Caco-2 (cell line): ENCODE measurements at places on chromosomes 3 and 15.

- peak; percentile 74 for DNase-seq
These were observed 14.7 kb downstream of the PAK2 start for GRCh38 chr3:196754091-196754981.

GRCh38 chr3:175585898-175586297 lies 726.8 kb downstream of the NAALADL2 start:
- DNase-seq = no peak

DNA sequence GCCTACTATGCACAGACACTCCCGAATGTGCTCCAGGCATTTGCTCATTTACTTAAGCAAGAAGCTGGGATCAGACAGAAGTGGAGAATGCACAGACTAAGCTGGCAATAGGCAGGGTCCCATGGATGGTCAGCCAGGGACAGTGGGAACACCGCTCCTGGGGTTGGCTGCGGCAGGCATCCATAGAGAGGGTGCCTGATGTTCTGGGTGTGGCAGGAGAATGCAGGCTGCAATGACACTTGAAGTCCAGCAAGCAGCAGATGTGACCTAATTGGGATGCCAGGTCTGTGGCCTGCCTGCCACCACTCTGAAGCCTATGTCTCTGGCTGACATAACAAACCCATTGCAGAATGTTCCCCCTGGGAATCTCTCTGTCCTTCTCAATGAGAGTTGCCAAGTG lies 40.2 kb upstream of the SLC6A11 start:
- no peak for DNase-seq

DNA sequence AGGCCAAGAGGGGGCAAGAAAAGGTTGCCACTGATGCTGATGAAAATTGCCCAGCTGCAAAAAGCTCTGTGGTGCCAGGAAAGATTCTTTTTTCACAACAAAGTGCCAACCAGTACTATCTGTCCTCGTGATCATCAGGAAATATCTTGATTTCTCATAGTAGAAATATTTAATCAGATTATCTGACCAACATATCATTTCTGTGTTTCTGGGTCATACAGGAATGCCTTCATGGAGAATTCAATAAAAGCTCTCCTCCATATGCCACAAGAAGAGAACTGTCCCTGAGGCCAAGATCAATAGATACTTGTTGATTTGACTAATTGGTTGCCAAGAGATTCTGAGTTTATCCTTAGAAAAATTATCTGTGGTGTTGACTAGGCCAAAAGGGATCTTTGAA lies 63.5 kb downstream of the FSIP1 start:
- DNase-seq = no peak

GRCh38 chr15:50166216-50166615 lies 15.8 kb upstream of the SLC27A2 start:
- no peak for DNase-seq

- DNase-seq = peak; percentile 42
These were observed 19.9 kb downstream of the SPICE1 start for GRCh38 chr3:113495035-113495434.

DNA sequence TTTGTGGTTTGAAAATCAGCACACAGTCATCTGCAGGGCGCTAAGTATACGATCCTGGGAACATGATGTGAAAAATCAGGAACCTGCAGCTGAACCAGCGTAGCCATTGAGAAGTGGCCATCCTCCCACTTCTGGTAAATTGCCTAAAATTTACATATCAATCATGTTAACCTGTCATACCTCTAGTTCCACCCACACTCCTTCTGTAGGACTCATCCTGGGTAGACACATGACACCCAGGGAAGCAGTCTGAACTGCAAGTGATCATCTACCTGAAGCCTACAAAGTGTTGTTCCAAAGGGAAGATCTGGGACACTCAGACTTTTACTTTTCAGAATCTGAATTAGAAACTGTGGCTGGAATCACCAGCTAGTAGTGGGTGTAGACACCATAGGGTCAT lies 5.5 kb upstream of the PSMD6 start:
- no peak for DNase-seq

GRCh38 chr15:64236156-64236894 lies 73.5 kb upstream of the PPIB start:
- DNase-seq = no peak

GRCh38 chr3:37935290-37935668 lies 55.3 kb upstream of the VILL start:
- no peak for DNase-seq

DNA sequence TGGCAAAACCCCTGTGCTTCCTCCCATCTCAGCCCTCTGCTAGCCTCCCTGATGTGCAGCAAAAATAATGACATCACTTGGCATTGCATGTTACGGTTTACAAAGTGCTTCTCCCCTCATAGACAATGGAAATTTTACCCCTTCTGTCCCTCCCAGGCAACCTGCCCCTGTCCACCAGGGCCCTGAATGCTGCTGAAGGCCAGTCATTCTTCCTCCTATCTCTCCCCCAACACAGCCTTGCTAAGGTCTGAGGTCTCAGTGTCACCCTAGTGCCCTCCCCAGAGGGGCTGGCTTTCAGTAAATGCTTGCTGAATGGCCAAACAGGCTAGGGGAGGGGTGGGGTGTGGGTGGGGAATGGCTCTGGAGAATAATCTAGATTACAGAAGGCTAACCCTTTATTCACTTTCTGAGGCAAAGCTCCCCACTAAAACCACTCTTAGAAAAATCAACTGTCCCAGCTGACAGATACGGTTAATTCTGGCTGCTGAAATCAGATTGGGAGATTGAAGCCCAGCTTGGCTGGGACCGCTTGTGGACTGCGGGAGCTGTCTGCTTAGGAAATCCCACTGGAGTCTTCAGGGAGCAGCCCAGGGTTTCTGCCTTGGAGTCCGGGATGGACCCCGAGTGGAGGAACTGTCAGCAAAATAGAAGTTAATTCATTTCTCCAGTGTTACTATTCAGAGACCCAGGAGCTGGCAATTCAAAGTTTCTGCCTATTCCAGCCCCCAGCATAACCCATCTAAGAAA lies 22.9 kb downstream of the ANP32A start:
- no peak for DNase-seq

GRCh38 chr3:121231872-121232271 lies 313.9 kb downstream of the POLQ start:
- DNase-seq = no peak

DNA sequence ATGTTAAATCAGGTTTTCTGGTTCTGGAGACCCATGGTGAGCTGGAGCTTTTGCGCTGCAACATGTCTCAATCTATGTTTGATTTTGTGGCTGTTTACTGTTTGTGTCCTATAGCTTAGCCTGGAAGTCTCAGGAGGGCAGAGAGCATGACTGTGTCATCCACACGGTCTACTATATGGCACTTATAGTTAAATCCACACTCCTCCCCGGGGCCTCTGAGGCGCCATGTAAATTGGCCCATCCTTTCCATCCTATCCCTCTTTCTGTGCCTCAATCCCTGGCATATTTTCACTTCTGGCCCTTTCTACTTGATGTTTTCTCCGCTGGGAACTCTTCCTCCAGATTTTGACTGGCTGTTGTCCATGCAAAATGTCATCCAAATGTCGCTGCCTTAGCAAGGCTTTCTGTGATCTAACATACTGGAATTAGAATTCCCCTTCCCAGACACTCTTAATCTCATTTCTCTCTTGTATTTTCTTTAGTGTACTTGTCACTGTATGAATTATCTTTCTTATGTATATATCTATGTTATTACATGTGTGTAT lies 560.8 kb upstream of the RGMA start:
- DNase-seq = no peak

- DNase-seq = no peak
These were observed 64.9 kb downstream of the GHSR start for GRCh38 chr3:172383306-172383796.

GRCh38 chr15:98412852-98413251 lies 235.5 kb upstream of the IGF1R start:
- no peak for DNase-seq

GRCh38 chr3:172317481-172317880 lies 130.8 kb downstream of the GHSR start:
- no peak for DNase-seq

- no peak for DNase-seq
These were observed 389.5 kb downstream of the LRTM1 start for GRCh38 chr3:54538346-54538745.

DNA sequence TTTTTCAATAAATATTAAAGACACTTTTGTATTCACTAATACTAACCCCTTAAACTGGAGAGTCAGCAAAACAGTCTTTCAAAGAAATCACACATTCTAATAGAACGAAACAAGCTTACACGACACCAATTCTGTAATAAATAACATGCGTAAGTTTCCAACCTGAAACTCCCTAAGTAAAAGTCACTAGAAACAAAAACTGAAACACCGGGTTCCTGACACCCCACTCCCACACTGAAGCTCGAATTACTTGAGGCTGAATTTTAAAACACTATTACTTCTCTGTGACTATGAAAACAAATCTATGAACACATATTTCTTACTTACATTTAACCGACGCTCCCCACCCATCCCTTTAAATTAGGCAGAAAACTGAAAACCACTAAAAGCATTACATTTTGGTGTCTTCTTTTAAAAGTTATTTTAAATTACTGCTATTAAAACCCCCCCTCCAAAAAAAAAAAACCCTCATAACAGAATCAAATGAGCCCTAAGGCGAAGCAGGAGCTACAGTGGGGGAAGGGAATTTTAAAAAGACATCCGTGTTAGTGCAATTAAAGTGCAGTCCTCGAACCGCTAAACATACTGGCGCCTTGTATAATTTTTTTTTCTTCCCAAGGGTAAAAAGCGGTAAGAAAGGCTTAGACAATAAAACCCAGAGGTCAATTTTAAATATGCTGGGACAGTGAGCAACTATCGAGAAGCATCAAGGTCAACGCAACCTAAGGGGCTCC lies 878 bp downstream of the SPPL2A start:
- DNase-seq = no peak

DNA sequence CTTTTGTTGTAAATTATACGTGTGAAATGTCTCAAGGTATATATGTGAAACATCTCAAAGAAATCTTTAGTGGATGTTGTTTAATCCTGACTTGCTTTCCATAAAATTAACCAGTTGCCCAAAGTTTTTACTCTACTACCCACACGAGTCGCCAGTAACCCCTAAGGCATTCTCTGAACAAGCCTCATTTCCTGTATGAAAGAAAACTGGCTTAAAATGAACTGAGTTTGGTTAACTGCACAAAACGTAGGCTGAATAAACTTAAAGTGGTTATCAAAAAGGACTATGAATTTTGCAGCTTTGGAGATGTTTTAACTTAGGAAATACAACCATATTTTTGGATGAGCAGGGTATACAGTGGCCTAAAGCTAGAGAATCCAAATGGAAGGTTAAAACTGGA lies 2.7 kb upstream of the APPL1 start:
- DNase-seq = no peak

- DNase-seq = no peak
These were observed 796.2 kb downstream of the NAALADL2 start for GRCh38 chr3:175655351-175655750.

DNA sequence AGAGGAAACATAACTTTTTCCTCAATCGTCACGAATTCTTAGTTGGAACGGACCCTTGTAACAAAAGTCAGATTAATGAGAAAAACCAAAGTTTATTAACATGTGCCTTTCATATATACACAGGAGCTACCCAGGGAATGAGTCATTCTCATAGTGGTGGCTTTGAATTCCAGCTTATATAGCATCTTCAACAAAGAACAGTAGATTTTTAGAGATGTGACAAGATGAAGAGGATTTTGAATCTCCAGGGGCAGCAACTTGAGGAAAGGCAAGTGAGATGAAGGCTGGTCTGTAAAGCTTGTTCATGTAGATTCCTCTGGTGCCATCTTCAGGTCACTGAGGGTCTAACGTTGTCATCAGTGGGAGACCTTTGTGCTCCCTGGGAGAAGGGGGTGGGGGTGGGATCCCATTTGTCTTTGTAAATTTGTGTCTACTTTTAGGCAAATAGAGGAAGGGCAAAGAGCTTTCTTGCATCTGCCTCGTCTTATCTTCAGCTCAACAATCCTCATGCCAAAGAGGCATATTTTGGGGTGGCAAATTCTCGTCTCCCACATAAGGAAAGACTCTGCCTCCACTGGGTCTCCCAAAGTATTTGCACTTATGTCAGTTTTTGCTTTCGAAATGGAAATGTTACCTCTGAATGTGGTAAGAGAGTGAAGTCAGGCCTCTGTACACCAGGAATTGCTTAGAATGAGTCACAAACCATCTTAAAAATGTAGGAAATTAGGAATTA lies 29.5 kb downstream of the CLEC3B start:
- peak; percentile 56 for DNase-seq

- peak; percentile 67 for DNase-seq
These were observed 44.1 kb downstream of the LIPC start for GRCh38 chr15:58475573-58476524.

GRCh38 chr3:129657261-129658046 lies 51.0 kb upstream of the PLXND1 start:
- no peak for DNase-seq

- DNase-seq = no peak
These were observed 223.7 kb downstream of the ITPR1 start for GRCh38 chr3:4716706-4717362.

- peak; percentile 45 for DNase-seq
These were observed 37.8 kb upstream of the SPTSSB start for GRCh38 chr3:161409069-161409468.

- DNase-seq = no peak
These were observed 643.8 kb downstream of the SQOR start for GRCh38 chr15:46278486-46279090.

DNA sequence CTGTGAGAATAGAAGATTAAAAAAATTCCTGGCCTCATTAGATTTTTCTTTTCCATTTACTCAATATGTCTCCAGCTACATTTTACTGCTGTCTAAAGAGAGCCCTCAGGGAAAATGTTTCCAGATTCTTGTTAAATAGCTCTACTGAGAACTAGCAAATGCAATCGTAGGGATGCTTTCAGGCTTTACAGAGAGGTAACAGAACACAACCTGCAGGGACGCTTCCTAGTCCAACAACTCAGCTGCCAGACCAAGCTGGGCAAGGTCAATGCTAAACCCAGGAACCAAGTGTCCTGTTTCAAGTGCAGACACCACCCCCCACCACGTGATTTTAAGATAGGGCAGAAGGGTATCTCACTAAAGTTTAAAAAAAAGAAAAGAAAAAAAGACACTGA lies 25.2 kb downstream of the ARHGEF3 start:
- no peak for DNase-seq

DNA sequence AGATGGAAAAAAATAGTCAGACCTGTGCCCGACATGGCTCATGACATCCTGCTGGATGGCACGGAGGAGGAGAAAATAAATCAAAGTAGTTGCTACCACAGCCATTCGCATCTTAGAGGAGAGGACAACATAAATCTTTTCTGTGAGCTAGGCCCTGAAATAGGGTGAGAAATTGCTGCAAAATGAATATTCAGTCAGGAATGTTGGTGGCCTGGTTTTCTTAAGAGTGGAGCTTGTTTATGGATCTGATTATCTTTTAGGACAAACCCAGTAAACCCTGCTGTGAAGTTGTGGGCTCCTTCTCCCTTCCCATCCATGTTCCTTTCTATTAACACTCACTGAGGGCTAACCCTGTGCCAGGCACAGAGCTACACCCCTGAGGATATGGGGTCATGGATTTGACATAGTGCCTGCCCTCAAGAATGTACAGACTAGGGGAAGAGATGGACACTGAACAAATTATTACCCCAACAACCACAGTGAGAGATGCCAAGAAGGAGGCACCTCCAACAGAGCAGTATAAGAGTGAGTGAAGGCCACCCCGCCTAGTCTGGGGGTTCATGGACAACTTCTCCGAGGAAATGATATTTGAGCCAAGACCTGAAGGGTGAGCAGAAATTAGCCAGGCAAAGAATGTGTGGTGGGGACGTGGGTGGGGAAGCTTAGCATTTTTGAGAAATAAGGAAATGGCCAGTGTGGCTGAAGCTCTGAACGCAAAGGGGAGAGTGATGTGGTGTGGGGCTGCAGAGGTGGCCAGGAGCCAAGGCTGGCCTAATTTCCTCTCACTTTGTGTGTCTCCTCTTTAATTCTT lies 68.9 kb upstream of the ARL8B start:
- DNase-seq = no peak

GRCh38 chr3:46114323-46114988 lies 87.2 kb upstream of the XCR1 start:
- DNase-seq = peak; percentile 61
